ENCODE measurements at places on chromosomes 3 and 15. TPM values are rescaled to one million over a fixed set of nuclear protein-coding genes. Genes with fewer than 3 reads are reported as not detected.
A peak's percentile ranks its signal among the peaks of the same experiment; 100 is the strongest.

The PRSS50 gene
- total RNA-seq, result not detected

The TTLL13 gene
- 0.14 TPM for total RNA-seq

The ALS2CL gene
- 8.5 TPM for total RNA-seq

The LSAMP gene
- 16.0 TPM for total RNA-seq

DNA sequence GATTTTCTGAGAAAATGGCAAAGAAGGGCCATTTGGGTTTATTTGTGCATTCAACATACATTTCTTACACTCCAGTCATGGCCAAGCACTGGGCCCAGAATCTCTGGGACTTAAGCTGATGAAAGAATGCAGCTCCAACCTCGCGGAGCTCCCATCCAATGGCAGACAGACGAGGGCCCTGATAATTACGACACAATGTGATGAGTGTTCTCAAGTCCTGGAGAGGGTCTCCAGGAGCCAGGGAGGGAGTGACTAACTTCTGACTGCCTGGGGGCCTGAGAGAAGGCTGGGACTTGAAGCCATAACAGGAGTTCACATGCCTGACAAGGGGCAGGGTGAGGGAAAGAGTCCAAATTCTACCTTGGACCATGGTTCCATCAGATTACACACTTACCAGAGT, 42.6 kb upstream of the BNC1 start:
- no peak for DNase-seq

- peak; percentile 5 for DNase-seq
Observed at GRCh38 chr3:183149915-183150750, 12.4 kb downstream of the LAMP3 start.

- DNase-seq, result no peak
Observed at GRCh38 chr3:29773481-29773880, 492.6 kb downstream of the RBMS3 start.

GRCh38 chr3:89252016-89252415, 144.6 kb downstream of the EPHA3 start:
- no peak for DNase-seq

- peak; percentile 47 for DNase-seq
Observed at GRCh38 chr3:186277268-186277909, 84.6 kb downstream of the DGKG start.

DNA sequence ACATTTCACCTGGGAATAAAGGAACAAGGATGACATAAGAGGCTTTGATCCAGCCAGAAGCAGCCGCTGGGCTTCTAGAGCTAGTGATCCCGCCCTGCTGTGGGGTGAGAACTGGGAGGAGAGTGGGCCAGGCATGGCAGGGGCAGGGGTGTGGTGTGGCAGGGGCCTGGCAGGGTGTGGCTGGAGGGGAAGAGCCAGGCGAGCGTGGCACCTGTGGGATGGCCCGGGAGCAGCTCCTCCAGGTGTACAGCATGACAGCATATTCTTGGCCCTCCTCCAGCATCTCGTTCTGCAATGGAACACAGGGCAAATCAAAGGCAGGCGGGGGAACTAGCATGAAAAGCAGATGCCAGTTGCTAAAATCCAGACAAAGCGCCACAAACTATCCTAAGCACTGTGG, 35.5 kb downstream of the CYFIP1 start:
- DNase-seq, result no peak

DNA sequence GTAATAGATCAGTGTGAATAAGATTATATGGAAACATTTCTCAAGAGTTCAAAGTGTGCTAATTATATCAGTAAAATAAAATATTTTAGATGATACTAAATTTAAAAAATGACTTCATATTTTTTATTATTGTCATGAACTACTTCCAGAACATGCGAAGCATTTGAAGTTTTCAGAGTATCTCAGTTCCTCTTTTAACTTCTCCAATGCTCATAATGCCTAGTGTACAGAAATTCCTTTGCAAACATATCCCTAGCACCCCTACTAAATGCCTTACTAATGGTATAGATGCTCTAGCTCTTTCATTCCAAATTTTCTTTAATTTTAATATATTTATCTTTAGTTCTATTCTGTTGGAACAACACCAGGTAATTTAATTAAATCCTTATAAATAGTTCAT, 580.4 kb downstream of the CADM2 start:
- no peak for DNase-seq

DNA sequence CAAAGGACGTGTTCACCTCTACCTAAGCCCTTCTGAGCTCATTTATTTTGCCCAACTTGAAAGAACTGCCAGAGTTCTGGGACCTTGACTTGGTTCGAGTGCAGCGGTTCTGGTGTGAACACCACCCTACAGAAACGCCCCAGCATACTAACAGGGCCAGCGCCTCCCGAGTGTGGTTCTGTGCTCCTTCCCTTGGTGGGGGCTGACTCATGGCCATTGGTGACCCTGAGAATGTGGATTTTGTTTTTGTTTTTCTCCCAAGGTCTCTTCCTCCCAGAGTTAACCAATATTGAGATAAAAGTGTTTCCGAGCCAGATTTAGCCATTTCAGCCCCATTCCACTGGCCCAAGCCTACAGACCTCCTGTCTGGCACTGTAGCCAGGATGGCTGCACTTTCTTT, 27.9 kb downstream of the SEMA7A start:
- DNase-seq, result no peak

DNA sequence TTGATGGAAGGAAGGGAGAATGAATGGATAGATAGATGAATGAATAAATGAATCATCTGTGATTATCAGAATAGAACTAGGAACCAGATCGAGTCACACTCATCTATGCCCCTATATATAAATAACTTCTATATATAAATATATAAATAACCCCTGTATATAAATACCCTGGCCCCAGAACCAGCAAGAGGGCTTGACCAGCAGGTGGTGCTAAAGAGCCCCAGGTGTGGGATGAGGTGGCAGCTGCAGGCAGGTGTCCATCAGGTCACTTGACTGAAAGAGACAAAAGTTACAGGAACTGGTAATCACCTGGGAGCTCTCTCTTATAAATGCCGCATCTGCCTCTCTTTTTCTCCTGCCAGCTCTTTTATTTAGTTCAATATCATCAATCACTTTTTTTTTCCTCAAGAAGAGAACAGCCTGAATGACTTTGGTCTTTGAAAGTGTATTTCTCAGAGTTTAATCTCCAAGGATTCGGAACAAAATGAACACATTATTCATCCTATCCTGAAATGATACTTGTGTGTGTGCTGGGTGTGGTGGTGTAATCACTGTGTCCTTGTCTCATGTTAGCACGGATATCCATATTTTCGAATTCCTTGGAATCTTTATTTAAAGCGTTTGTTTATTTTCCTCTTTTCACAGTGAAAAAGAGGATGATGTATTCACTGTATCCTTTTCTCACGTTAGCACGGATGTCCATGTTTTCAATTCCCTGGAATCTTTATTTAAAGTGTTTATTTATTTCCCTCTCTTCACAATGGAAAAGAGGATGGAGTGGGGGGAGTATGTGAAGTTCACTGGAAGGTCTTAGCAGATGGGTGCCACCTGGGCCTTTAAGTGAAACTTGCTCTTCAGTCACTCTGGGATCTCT, 35.4 kb upstream of the ATG7 start:
- peak; percentile 55 for DNase-seq

DNA sequence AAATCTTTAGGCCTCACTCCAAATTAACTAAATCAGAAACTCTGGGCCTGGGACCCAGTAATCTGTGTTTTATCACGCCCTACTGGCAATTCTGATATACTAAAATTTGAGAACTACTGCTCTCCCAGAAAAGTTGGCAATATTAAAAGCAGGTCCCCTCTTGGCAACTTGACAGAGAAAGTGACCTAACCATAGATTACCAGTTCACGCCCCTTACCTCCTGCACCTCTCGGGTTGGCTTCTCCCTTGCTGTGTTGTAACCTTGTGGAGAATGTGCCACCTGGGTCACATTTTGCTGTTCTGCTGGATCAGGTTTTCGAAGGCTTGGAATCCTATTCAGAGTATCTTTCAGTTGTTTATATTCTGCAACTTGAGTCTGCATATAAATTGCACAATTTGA, 59.1 kb downstream of the GOLIM4 start:
- DNase-seq, result no peak

- peak; percentile 7 for DNase-seq
Observed at GRCh38 chr3:44326019-44326418, 12.5 kb upstream of the TCAIM start.

Measured in astrocyte (in vitro differentiated cells and primary cell).